SK-N-SH (cell line): ENCODE measurements at places on chromosomes 12 and 14. TPM values are rescaled to one million over a fixed set of nuclear protein-coding genes. Genes with fewer than 3 reads are reported as not detected.

ZNF10 gene
- polyA plus RNA-seq = 4.0 and 4.5 TPM in 2 replicates

ZNF891 gene
- polyA plus RNA-seq = 0.33 and 0.50 TPM in 2 replicates

DNAJC22 gene
- 4.5 and 5.3 TPM in 2 replicates for polyA plus RNA-seq

CD9 gene
- polyA plus RNA-seq = 76.6 and 77.3 TPM in 2 replicates

TMEM179 gene
- polyA plus RNA-seq = 1.1 and 1.7 TPM in 2 replicates

IKBIP gene
- 25.2 and 26.4 TPM in 2 replicates for polyA plus RNA-seq

CNTN1 gene
- polyA plus RNA-seq = 0.13 and 0.96 TPM in 2 replicates

PRR4 gene
- 3.9 and 4.3 TPM in 2 replicates for polyA plus RNA-seq

SERPINA10 gene
- not detected in 2 replicates for polyA plus RNA-seq

ACSS3 gene
- polyA plus RNA-seq = 0.02 TPM in 1 of 2 replicates, not detected in the other

CCDC175 gene
- not detected in 2 replicates for polyA plus RNA-seq

LRRC10 gene
- not detected in 2 replicates for polyA plus RNA-seq

ZC2HC1C gene
- polyA plus RNA-seq = 1.2 and 1.4 TPM in 2 replicates

ESR2 gene
- polyA plus RNA-seq = 0.03 TPM in 2 replicates

POLR3B gene
- polyA plus RNA-seq = 3.3 and 3.9 TPM in 2 replicates

DHRS2 gene
- 1.1 and 1.2 TPM in 2 replicates for polyA plus RNA-seq
